Prostate gland (tissue), 2 donors: ENCODE measurements at places on chromosomes 3 and 15. TPM values are rescaled to one million over a fixed set of nuclear protein-coding genes. Genes with fewer than 3 reads are reported as not detected.
A peak's percentile ranks its signal among the peaks of the same experiment; 100 is the strongest.

KLHL40 gene
- 2.9 TPM for total RNA-seq

EFCAB12 gene
- total RNA-seq, result 6.2 TPM

CXCR6 gene
- total RNA-seq, result 1.2 TPM

TSC22D2 gene
- 29.2 TPM for total RNA-seq

DUOX1 gene
- 18.4 TPM for total RNA-seq

- no peak for DNase-seq
Measured at GRCh38 chr3:113783463-113783862, 36.6 kb downstream of the ATP6V1A start.

GRCh38 chr3:184662187-184662586 lies 49.7 kb downstream of the MAGEF1 start:
- DNase-seq, result no peak

GRCh38 chr15:80985981-80986380 lies 3.6 kb downstream of the MESD start:
- DNase-seq, result no peak

DNA sequence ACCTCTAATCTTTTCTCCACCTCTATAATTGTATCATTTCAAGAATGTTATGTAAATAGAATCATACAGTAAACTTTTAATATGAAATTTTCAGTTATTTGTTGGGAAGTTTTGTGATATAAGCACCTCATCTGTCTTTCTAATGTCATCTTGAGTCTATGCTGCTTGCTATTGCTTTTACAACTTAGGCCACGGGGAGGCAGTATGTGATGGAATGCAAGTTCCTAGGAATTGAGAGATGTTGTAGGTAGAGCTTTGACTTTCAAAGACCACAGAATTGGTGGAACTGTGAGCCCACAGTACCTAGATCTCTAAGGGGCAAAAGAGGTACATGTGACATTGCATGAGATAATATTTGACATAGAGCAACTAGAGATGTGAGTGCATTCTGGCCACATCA lies 328.3 kb downstream of the MFSD1 start:
- no peak for DNase-seq

GRCh38 chr15:101489237-101489598 lies 289 bp downstream of the PCSK6 start:
- DNase-seq, result peak; percentile 41

DNA sequence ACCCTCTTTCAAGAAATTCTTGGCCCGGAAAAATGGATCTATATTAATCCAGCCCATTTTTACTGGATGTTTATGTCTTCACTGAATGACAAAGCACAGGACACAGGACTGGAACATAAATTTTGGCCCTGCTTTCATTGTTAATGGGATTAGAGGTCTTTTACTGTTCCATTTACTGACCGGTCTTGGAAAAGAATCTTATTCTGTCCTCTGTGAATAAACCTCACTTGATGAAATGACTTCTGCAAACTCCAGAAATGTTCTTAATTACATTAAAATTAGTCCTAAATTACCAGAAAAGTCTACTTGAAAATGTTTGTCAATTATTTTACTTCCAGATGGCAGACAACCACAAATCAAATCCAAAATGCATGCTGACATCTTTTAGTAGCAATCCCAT lies 79.3 kb upstream of the SLC24A5 start:
- DNase-seq, result no peak

- DNase-seq, result no peak
Measured at GRCh38 chr15:94182883-94183282, 48.5 kb upstream of the MCTP2 start.

DNA sequence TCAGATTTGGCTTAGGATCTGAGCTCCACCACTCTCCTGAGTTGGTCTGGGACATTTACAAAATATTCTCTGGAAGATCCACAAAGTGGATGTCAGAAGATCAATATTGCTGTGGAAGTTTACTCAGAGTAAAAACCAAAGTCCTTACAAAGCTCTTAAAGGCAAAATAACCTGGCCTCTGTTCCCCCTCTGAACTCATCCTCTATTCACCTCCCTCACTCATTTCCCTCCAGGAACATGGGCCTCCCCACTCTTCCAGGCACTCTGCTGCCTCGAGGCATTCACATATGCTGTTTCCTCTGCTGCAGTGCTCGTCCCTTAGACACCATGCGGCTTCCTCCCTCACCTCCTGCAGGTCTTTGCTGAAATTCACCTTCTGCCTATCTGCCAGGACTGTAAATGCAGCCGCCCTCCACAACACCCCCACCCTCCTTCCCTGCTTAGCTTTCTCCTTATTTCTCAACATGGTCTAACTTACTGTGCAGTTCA lies 19.1 kb upstream of the CCDC174 start:
- DNase-seq, result no peak

DNA sequence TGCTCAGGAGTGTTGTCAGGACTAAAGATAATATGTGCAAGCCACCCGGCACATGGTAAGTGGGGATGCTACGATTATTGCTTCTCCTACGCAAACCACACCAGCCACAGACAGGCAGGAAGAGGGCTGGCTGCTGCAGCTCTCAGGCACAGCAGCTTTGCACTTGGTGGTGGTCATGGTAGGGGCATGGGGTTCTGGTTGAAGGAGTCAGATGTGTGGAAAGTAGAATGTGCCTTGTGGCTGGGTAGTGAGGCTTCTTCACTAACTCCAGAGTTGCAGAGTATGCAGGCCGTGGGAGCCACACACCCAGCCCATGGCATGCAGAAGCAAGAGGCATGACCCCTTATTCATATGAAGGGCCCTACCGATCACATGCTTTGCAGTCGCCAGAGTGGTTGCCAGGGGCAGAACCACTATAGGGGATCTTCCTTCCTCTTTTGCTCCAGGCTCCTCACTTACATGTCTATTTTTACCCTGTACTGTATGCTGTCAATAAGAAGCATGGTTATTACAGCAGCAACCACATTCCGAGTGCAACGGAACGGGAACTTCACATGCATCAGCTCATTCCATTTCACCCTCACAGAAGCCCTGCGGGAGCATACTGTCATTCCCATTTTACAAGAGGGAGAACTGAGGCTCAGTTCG lies 59.2 kb upstream of the HERC1 start:
- no peak for DNase-seq

DNA sequence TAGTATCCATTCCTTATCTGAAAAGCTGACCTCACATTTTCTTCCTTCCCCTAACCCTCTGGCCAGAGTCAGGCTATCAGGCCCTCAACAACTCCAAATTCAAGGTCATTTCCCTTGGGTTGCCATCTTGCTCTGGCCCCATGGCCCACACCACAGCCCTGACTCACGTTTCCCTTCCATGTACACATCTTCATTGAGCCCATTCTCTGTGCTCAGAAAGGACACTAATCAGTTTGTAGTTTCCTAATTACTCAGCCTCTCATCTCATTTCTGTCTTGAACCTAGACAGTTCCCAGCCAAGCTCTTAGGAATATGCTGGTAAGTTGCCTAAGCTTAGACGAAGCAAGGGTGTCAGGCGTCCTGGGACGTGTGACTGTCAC lies 14.9 kb downstream of the TGM5 start:
- no peak for DNase-seq

- DNase-seq, result no peak
Measured at GRCh38 chr3:129006864-129007263, 5.8 kb downstream of the EFCC1 start.

DNA sequence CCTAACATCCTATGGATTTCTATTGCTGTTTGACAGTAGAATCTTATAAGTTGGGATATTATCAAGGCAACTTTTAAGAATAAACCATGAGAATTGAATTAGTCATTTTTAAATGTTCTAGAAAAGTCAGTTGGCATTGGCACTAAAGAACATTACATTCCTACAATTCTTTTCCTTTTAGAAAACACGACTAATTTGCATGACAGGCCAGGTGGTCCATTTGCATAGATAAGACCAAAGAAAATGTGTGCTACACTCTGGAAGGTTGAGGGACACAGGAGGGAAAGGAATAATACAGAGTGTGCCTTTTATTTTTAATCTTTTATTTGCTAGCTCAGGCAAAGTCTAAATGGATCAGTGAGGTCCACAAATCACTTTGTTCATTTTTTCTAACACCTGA lies 962.3 kb downstream of the EPHA3 start:
- DNase-seq, result no peak
